Activated CD4-positive, alpha-beta T cell treated with anti-CD3 and anti-CD28 coated beads, Interleukin-2, amount 50 U/mL, for 48 hours (primary cell): ENCODE measurements at places on chromosomes 16 and 17.
A peak's percentile ranks its signal among the peaks of the same experiment; 100 is the strongest.

DNA sequence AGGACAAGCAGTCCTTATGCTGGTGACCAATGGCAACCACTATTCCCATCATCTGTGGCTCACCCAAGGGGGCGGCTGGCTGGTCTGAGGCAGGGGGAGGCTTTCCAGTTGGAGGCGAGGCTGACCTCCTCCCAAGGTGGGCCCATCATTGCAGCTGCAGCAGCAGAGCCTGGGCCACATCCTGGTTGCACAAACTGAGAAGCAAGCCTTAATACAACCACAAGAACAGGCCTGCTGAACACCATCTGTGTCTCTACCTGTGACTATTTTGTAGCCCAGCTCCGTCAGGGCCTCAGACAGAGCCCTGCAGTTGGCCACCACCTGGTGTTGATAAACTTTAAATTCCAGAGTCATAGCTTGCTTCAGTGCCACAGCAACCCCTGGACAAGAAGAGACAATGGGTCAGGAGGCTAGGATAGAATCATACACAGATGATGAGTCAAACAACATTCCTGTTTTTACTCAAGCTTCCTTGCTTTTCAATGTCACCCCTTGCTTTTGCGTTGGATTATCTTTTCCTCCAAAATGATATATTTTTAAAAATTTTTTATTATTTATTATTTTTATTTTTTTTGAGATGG, 17.9 kb downstream of the SMCR8 start:
- no peak for DNase-seq

- DNase-seq: no peak
These were observed 40.9 kb downstream of the DHRS7C start for GRCh38 chr17:9750524-9750923.

DNA sequence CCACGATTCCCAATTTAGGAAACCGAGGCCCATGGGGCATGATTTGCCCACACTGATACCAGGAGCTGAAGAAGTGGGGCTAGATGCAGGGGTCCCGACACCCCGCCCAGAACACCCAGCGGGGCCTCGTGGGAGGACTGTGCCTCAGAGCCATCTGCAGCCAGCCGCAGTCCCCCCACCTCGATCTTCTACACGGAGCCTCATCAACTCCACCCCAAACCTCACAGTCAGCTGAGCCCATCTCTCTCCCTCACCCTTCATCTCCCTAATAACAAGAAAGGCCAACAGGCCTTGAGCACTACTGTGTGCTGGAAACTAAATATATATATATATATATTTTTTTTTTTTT, 4.2 kb downstream of the ITGAE start:
- no peak for DNase-seq

DNA sequence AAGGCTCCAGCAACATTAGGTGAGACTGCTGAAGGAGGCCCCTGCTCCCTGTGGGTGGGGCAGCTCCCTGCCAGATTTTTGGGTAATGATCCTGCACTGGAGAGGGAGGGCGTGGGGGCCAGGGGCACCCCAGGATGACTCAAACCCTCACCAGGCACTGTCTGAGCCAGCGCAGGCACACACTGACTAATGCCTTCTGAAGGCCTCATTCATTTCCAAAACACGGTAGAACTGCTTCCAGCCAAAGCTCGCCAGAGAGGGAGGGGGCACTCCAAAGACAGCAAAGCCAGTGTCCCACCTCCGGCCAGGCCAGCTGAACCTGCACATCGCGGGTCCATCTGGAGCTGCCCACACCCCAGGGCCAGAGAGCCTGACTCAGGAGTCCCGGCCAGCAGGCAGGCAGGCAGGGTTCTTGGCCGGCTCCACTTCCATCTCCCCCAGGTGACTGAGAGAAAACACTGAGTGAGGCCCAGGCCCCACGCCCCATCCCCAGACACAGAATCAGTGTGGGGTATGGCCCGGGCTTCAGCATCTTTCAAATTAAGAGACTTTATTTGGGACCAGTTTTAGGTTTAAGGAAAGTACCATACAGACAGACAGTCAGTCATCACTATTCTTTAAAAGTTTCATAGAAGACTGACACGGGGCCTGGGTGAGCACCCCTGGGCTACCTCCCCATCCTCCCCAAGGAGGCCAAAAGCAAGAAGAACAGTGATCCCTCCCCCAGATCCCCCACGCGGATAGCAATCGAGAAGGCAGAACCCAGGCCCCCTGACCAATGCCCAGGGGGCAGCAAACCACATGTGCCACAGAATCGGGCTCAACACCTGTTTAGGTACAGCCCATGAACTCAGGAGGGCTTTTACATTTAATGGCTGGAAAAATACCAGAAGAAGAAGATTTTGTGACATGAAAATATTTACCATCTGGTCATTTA, 2.3 kb downstream of the PIEZO1 start:
- peak; percentile 88 for DNase-seq

GRCh38 chr16:89738538-89739317, 17.4 kb downstream of the ZNF276 start:
- no peak for DNase-seq

GRCh38 chr16:68338326-68339119, 27.7 kb downstream of the PRMT7 start:
- DNase-seq: no peak

DNA sequence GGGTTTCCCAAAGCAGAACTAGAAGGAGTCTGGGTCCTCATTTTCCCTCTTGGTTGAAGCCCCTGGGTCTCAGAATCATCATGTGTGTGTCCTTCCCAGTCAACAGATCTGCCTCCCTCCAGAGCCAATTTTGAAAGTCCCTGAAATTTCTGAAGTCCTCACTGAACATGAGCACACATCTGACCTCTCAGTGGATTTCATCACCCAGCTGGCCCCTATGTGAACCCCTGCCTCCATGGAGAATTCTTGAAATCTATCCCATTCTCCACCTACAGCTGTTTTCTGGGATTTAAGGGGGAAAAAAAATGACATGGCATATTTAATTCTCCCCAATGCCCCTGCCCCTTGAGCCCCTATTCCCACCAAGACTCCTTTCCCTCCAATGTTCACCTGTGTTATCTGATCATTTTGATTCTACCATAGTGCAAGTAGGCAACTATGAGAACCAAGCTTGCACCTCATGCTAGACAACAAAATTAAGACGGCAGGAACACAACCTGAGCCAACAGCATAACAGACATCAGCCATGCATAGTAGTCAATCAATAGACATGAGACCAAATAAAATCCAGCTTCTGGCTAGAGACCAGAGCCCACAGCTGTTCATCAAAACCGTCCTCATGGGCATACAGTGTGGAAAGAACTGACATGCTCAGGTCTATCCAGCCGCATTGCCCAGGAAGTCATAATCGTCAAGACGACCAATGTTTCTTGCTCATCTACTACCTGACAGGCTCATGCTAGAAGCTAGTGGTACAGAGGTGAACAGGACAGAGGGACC, 14.9 kb downstream of the SOX9 start:
- DNase-seq: no peak

DNA sequence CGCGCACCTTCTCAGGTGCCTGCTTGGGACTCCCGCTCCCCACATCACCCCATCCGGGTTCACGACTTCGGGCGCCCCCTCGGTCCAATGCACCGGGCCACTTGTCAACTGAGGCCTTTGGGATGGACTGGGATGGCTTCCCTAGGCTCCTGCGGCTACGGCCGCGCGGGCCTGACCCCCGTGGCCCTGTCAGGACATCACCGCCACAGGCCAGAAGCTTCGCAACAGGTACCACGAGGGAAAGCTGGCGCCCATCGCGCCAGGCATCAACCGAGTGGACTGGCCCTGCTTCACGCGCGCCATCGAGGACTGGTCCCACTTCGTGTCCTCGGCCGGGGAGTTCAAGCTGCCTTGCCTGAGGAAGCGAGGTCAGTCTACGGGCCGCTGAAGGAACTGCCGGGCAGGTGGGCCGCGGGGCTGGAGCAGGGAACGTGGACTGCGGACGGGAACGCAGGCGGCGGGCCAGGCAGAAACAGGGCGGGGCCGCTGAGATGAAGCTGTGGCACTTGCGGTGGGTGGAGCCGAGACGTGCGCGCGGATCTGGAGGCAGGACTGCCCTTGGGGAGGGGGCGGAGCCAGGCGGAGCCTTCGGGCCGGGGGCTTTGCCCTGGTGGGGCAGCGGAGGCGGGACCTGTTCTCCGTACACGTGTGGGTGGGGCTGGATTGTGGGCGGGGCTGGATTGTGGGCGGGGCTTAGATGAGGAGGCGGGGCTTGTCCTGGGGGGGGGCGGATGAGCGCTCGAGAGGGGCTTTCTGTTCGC, 13.7 kb upstream of the CNGB1 start:
- peak; percentile 94 for DNase-seq

DNA sequence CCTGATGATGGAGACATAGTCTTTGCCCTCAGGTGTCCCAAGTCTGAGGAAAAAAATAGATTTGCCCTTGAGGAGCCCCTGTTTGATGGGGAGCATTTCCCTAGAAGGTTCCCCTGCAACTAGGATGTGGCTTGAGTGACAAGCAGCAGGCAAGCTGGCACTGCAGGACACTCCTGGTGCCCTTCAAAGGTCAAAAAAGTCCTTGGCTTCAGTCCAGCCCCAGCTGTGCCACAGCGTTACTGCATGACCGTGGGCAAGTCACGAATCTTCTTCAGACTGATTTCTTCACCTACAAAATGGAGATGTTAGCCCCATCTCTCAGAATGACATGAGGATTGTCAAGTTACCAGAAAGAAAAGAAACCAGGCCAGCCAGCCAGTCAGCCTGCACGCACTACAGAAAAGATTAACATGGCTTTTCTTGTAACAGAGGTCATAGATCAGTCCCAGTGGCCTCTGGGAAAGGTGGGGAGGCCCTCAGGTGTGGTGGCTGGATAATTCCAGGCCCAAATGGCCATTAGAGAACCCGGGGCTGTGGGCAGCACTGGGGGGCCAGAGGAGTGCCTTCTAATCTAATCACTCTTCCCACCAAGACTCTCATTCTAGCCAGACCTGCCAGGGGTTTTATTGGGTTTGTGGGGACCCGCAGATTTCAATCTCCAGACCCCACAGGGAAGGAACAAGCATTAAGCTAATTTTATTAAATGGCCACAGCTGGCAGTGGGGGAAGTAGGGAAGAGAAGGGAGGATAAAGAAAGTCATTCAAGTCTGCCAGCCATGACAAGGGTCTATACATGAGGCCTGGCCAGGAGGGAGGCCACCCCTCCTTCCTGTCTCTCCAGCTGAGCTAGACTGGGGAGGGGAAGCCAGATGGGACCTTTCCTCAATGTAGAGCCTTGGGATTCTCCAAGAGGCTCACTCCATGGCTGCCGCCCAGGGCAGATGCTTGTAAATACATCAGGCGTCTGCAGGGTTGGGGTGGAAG, 9.7 kb upstream of the KIF18B start:
- DNase-seq: no peak

GRCh38 chr16:7805686-7806396, 473.2 kb downstream of the RBFOX1 start:
- DNase-seq: no peak

DNA sequence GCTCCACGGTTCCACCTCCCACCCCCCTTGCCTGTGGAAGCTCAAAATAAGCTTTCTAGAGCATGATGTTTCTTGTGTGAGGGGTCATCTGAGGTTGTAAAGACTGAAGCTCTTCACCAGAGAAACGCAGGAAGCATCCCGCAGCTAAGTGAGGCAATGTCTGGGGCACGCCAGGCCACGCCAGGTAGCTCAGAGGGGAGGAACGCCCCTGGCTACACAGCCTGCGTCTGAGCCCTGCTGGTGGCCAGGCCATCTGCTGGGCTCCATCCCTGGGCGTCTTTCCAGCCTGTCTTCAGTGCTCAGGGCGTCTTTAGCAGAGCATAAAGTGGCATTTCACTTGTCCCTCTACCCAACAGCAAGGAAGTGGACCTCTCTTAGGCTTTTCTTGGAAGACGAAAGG, 15.2 kb downstream of the SOCS3 start:
- no peak for DNase-seq

DNA sequence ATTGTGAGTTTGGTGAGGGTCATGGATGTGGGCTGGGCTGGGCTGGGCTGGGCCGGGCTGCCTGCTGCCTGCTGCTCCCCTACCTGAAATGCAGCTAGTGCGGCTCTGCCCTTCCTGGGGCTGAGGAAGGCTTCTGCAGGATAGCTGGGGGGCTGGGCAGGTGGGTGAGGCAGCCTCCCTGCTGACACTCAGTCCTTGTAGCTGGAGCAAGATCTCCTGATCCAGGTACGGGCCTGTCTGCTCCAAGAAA, 4.7 kb downstream of the RPL13 start:
- no peak for DNase-seq

- peak; percentile 30 for DNase-seq
These were observed 31.1 kb upstream of the JPH3 start for GRCh38 chr16:87570938-87571867.

DNA sequence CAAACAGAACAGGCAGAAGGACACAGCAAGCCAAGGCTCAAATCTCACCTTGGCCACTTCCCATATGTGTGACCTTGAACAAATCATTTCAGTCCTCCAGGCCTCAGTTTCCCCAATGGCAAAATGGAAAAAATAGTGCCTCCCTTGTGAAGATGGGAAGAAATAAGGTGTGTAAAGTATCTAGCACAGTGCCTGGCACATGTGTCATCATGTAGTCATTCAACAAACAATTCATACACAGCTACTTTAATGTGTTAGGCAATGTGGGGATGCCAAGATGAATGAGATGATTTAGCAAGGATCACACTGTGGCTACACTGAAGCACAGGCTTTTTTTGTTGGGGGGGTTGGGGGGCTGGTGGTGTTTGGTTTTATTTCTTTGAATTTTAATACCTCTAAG, 13.3 kb downstream of the SRCIN1 start:
- DNase-seq: no peak

DNA sequence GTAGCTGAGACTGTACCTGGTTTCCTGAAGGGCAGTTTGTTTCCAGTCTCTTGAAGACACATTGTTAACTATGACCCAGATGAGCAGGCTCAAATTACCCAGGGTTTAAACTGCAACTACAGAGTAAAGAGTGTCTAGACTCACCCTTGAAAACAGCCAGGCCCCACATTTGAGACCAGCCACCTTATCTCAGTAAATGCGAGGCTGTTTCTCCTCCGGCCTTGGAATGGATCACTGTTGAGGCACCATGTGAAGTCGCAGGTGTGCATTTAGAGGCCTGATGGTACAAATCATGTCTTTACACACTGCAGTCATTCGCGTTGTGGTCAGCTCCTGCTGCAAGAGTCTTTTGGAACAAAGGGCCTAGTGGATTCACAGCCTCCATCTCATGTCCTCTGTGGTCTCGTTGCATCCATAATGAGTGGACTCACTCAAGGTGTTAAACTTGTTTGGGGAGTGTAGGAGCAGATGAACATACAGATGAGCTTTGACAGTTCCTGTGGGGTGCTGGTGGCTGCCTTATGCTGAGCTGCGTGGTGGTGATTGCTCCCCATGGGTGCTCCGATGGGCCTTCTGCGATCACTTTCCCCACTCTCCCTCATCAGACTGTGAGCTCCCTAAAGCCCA, 18.5 kb upstream of the N4BP1 start:
- no peak for DNase-seq

GRCh38 chr17:67679721-67680120, 38.0 kb upstream of the NOL11 start:
- DNase-seq: no peak

- DNase-seq: no peak
These were observed 72.3 kb downstream of the CDK5R1 start for GRCh38 chr17:32558997-32559650.

- no peak for DNase-seq
These were observed 1034.8 kb upstream of the RBFOX1 start for GRCh38 chr16:6297666-6298410.
